Vagina (tissue), 2 donors: ENCODE measurements at places on chromosomes 6 and 20. TPM values are rescaled to one million over a fixed set of nuclear protein-coding genes. Genes with fewer than 3 reads are reported as not detected.

Gene BLCAP
- 81.3 TPM for total RNA-seq

GRCh38 chr6:16352258-16352635 lies 113.9 kb downstream of the GMPR start:
- no peak for DNase-seq

Gene AKAP7
- total RNA-seq = 6.4 TPM

DNA sequence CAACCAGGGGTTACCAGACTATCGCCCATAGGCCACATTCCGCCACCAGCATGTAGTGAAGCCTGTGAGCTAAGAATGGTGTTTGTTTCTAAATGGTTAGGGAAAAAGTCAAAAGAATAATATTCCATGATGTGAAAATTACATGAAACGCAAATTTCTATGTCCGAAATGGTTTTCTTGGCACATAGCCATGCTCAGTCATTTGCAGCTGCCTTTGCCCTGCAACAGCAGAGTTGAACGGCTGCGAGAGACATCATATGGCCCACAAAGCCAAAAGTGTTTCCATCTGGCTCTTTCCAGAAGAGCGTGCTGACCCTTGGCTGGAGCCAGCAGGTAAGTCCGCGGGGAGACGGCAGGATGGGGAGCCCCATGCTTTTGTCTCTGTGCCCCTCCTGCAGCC lies 60.7 kb downstream of the FAM120B start:
- no peak for DNase-seq
